ENCODE measurements at places on chromosomes 3 and 15. TPM values are rescaled to one million over a fixed set of nuclear protein-coding genes. Genes with fewer than 3 reads are reported as not detected.

GRCh38 chr3:157445857-157446256, 9.2 kb downstream of the PTX3 start:
- no peak for DNase-seq

GRCh38 chr15:82040862-82041261, 5.0 kb downstream of the MEX3B start:
- no peak for DNase-seq

- no peak for DNase-seq
These were observed 44.5 kb downstream of the PCSK6 start for GRCh38 chr15:101444807-101445508.

- DNase-seq: no peak
These were observed 45.0 kb upstream of the FSTL1 start for GRCh38 chr3:120495809-120496208.

TTLL13 gene
- 0.45 TPM for polyA plus RNA-seq

Data from left kidney (tissue), 8 donors.